Neural crest cell (in vitro differentiated cells): ENCODE measurements at places on chromosomes 6 and 20.
A peak's percentile ranks its signal among the peaks of the same experiment; 100 is the strongest.

DNA sequence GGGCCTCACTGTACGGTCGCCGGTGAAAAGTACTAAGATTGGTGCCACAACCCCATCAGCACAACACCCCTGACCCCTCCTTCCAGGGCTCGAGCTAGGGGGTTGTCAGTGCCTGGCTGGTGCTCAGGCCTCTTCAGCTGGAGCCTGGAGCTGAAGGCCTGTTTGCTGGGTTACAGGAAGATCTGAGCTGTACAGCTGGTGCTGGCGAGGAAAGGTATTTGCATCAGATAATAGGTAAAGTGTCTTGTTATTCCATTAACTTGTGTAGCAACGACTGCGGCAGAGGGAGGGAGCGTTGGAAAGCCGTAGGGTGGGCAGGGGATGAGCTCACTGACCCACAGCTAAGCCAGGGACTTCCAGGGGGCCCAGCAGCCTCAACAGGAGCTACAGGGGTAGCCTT is 15.8 kb upstream of the SIRPA start:
- no peak for DNase-seq

GRCh38 chr6:131136021-131136786 is 937 bp downstream of the AKAP7 start:
- no peak for DNase-seq

DNA sequence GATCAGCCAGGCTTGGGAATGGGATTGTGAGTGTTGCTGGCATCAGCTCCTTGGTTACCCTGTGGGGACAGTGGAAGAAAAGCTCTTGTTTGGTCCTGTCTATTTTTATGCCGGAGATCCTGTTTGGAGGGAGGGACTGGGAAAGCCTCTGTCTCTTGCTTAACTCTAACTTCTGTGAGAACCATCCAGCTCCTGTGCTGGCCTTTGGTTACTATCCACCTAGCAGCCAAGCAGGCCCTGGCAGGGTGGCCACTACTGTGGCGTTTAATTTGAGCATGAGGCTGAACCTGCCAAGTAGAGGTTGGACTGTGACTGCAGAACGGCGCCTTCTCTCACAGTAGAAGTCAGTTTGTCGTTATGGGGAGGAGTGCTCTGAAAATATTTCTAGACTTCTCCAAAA is 193.3 kb downstream of the UTRN start:
- no peak for DNase-seq

DNA sequence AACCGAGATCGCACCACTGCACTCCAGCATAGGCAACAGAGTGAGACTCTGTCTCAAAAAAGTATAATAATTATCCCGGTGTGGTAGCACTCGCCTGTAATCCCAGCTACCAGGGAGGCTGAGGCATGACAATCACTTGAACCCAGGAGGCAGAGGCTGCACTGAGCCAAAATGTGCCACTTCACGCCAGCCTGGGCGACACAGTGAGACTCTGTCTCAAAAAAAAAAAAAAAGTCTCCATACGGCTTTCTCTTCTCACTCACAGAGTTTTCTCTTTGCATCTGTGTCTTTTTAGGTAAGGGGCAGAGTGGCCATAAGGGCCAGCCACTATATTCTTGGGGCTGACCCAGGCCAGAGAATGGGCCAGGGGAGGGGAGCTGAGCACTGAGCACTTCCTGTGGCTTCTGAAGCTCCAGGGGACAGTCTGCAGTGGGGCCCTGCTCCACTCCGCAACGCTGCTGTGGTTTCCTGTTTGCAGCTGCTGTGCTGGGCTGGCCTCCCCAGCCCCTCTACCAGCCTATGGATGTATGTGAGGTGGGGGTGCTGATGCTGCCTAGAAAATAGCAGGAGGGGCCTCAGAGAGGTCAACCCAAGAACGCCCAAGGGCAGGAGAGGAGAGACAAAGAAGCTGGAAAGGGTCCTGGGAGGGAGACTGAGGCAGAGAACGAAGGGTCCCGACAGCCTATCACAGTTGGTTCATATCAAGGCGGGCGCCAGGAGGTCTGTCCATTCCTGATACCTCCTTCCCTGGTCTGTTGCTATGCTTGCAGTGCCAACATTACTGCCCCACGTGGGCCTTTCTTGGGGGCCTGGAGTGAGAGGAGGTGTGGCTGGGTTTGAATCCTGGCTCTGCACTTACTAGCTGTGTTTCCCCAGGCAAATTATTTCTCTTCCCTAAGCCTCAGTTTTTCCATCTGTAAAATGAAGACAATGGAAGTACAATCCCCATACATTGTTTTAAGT is 16.0 kb downstream of the SLA2 start:
- DNase-seq: no peak

- no peak for DNase-seq
Observed at GRCh38 chr6:142013287-142013686, 119.4 kb upstream of the GJE1 start.

GRCh38 chr20:64049060-64049877 is at the start of gene SOX18:
TSS of gene SOX18 (minus strand) at chr20:64049639. CDS start at chr20:64049516, 123 bp downstream.
- no peak for DNase-seq

GRCh38 chr6:37477191-37477590 is 22.5 kb downstream of the CCDC167 start:
- DNase-seq: no peak

GRCh38 chr6:41428996-41429421 is 93.6 kb downstream of the NCR2 start:
- DNase-seq: no peak

DNA sequence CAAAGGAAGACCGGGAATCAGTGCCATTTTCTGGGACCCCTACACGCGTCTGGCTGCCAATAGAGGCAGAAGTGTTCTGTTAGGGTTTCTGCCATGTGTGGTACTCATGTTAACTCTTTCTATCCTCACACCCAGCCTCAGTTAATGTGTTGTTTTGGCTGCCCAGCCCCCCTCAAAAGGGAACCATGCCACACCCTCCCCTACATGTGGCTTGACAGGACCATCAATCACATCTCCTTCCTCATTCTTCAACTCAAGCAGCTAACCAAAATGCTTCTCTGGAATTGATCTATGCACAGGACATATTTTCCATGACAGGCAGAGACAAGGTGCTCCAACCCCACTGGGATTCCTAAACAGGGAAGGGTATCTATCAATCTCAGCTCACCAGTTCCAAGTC is 22.0 kb downstream of the AHCY start:
- DNase-seq: no peak

DNA sequence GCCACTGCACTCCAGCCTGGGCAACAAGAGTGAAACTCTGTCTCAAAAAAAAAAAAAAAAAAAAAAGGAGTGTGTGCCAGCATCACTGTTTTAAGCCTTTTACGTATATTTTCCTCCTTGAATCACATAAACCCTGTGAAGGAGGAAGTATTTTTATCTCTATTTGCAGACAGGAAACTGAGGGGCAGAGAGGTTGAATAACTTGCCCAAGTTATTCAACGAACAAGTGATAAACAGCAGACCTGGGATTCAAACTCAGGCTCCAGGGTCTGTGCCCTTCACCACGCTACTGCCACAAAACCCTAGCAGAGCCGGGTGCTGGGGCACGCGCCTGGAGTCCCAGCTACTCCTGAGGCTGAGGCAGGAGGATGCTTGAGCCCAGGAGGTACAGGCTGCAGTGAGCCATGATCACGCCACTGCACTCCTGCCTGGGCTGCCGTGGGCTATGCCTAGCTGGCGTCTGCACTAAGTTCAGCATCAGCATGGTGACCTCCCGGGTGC is 9.4 kb upstream of the AVP start:
- no peak for DNase-seq

- no peak for DNase-seq
Observed at GRCh38 chr6:91341473-91341872, 754.6 kb upstream of the MAP3K7 start.

DNA sequence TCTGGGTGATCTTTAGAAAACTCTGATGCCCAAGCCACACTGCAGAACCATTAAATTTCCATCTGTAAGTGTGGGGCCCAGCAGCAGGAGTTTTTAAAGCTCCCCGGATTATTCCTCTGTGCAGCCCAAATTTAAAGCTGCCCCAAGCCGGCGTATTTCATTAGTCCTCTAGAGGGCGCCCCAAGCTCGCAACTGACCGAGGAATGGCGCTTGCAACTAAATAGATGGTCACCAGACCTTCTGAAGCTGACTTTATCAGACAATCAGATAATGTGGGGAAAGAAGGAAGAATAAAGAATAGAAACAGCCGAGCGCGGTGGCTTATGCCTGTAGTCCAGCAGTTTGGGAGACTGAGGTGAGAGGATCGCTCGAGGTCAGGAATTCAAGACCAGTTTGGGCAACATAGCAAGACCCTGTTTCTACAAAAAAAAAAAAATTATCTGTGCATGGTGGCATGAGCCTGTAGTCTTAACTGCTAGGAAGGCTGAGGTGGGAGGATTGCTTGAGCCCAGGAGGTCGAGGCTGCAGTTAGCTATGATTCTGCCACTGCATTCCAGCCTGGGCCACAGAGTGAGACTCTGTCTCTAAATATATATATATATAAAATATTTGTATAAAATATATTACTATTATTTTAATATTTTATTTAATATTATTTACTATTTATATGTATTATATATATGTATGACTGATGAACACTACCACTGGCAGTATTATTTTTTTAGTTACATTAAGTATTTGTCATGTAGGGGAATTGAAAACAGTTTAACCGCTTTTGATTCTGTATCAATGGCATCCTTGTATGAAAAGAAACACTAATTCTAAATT is 56.0 kb downstream of the OTOR start:
- DNase-seq: peak; percentile 80

DNA sequence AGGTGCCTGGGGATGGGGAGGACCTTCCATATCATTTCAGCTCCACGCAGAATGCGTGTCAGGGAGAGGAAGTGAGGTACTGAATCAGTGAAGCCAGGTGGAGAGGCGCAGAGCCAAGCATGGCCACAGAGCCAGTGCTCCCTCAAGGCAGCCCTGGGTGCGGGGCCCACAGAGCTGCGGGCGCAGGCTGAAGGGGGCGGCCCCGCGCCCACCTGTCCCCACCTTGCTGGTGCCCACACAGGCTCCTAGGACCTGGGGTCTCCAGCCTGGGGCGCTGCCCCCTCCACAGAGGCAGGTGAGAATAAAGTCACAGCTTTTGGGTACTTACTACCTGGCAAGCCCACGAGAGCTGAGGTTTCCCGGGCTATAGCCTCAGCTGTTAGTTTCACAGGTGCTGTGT is 40.0 kb upstream of the GATA5 start:
- DNase-seq: no peak

GRCh38 chr6:56549014-56549413 is 93.7 kb downstream of the DST start:
- DNase-seq: no peak

DNA sequence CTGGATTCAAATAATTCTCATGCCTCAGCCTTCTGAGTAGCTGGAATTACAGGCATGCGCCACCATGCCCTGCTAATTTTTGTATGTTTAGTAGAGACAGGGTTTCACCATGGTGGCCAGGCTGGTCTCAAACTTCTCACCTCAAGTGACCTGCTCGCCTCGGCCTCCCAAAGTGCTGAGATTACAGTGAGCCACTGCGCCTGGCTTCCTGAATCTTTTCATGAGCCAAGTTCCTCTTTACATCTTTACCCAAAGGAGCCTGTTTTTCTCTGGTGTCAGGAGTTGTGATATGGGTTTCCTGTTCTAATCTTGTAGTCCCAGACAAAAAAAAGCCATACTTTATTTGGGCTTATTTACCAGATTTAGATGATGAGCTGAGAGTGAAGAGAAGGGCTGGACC is 34.4 kb downstream of the PCNA start:
- no peak for DNase-seq

DNA sequence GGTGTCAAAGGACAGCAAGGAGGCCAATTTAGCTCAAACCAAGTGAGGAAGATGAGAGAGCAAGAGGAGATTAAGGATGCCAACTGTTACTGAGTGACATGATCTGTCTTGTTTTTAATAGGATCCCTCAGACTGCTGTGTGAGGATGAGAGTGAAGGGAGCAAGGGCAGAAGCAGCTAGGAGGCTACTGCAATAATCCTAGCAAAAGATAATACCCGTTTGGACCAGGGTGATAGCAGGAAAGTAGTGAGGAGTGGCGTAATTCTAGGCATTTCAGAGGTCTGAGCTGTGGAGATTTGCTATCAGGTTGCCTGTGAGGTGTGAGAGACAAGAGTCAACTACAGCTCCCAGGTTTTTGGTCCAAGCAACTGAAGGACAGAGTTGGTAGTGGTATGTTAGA is 14.7 kb downstream of the UBE2V1 start:
- no peak for DNase-seq

- DNase-seq: no peak
Observed at GRCh38 chr20:48995589-48995988, 50.5 kb upstream of the CSE1L start.

- DNase-seq: no peak
Observed at GRCh38 chr20:1449370-1449769, 17.3 kb downstream of the NSFL1C start.

DNA sequence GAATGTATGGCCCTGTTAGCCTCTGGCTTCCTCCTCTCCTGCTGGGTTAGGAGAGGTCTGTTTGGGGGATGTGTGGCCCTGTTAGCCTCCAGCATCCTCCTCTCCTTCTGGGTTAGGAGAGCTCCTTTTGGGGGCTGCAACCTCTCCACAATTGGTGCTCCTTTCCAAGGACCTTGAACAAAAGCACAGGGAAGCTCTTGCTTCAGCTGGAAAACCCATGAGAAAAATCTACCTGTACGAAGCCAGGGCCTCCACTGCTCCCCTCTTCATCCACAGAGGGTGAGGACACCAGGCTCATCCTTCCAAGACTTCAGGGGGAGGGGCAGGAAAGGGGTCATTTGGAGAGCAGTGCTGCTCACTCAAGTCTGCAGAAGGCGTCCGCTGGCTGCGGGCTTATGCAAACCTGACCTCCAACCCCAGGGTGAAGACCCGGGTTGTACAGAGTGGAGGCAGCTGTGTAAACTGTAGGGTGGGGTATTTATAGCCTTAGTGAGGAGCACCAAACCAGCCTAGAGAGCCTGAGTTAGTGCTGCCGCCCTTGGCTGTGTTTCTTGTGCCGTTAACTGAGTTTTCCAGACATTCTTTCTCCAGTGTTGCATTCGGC is 62.1 kb downstream of the SLC24A3 start:
- DNase-seq: peak; percentile 12

- no peak for DNase-seq
Observed at GRCh38 chr6:90612313-90612680, 25.4 kb upstream of the MAP3K7 start.

GRCh38 chr6:130020073-130020906 is 1.9 kb downstream of the L3MBTL3 start:
- peak; percentile 9 for DNase-seq

DNA sequence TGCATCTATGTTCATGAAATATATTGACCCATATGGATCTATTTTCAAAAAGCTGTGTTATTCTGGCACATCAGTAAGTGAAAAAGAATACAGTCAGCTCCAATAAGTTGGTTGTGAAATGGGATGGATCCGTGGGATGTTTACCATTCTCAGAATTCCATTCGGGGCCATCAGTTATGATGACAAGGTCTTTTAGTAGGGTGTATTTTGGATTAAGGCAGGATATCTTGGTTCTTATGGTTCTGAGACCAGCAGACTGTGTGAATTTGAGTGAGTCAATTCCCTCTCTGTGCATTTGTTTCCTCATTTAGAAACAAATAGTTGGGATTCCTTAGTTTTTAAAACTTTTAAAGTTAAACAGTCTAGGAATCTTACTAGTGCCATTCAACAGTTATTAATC is 287.4 kb downstream of the CD109 start:
- no peak for DNase-seq

- DNase-seq: no peak
Observed at GRCh38 chr6:111602481-111603011, 3.1 kb downstream of the TRAF3IP2 start.

GRCh38 chr6:364609-365540 is 26.7 kb upstream of the IRF4 start:
- no peak for DNase-seq
